ENCODE measurements at places on chromosomes 5 and 9. TPM values are rescaled to one million over a fixed set of nuclear protein-coding genes. Genes with fewer than 3 reads are reported as not detected.

The GPR21 gene
- 1.1 TPM for total RNA-seq

The CLINT1 gene
- total RNA-seq = 77.0 TPM

The SLC28A3 gene
- total RNA-seq = 0.11 TPM

The C1QTNF3 gene
- 3.3 TPM for total RNA-seq

The GARIN3 gene
- total RNA-seq = not detected

The ADGRD2 gene
- total RNA-seq = 0.15 TPM

The PDCD1LG2 gene
- total RNA-seq = 3.3 TPM

The FOXD4L4 gene
- total RNA-seq = not detected
